ENCODE measurements at places on chromosomes 1 and 21.

DNA sequence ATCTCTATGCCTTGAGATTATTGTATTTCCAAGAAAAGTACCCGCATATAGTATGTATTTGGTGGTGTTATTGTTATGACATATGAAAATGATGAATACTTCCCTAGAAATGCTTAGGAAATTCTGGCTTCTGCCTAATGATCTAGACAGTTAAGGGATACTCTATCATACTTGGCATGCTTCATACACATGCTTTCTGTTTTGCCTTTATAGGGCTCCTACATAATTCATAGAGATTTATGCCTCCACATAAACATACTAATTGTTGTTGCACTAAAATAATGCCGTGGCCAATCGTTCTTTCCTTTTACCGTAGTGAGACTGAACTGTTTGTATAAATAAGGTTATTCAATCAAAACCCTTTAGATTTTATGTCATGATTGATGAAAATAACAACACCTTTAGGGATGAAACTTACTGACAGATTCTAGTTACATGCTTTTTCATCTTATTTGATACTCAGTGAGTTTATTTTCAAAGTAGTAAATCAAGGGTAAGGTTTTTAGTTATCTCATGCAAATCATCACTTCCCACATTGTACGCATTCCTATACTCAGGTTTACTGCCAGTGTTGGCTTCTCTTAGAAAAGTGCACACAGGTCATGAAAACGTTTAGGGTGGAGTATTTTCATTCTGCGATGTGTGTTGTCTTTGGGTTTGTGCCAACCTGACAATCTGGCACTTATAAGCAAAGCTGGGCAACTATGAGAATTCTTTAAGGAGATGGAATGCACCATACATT, 40.5 kb upstream of the SCYL3 start:
- no peak for DNase-seq

- no peak for DNase-seq
These were observed 258.3 kb upstream of the KAZN start for GRCh38 chr1:14340002-14340785.

- DNase-seq = peak; percentile 16
These were observed 148.2 kb downstream of the RWDD3 start for GRCh38 chr1:95382000-95382786.

DNA sequence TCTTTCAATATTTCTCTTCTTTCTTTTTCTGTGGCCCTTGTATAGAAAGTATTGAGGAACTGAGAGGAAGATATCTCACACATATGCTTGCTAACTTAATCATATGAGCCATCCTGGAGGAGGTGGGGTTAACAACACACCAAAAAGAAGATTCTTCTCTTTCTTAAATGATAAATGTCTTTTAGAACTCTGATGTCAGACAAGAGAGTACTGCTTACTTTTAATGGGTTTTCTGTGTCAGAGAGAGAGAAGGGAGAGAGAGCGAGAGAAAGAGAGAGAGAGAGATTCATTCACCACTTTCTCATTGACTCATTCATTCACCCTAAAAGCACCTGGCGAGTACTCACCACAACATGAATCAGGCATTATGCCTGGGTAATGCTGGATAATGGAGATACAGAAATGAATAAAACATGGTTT, 250.3 kb upstream of the SGIP1 start:
- no peak for DNase-seq

DNA sequence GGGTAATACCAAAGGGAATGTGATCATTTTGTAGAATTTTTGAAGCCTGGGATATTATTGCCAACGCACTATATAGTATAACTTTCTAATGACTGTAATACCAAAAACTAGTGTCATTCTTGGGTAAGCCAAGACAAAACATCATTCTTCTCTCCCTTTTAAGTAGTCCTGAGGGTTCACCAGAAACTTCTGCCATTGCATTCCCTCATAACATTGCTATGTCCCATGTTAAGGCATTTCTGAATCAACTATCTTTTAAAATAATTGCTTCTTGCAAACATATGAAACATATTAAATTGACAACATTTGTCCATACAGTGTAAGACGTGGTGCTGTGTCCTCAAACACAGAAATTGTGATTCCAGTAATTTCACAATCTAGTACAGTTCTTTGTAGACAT, 29.9 kb upstream of the C1orf21 start:
- no peak for DNase-seq

- DNase-seq = no peak
These were observed 106.1 kb upstream of the RUNX3 start for GRCh38 chr1:25036117-25036546.

DNA sequence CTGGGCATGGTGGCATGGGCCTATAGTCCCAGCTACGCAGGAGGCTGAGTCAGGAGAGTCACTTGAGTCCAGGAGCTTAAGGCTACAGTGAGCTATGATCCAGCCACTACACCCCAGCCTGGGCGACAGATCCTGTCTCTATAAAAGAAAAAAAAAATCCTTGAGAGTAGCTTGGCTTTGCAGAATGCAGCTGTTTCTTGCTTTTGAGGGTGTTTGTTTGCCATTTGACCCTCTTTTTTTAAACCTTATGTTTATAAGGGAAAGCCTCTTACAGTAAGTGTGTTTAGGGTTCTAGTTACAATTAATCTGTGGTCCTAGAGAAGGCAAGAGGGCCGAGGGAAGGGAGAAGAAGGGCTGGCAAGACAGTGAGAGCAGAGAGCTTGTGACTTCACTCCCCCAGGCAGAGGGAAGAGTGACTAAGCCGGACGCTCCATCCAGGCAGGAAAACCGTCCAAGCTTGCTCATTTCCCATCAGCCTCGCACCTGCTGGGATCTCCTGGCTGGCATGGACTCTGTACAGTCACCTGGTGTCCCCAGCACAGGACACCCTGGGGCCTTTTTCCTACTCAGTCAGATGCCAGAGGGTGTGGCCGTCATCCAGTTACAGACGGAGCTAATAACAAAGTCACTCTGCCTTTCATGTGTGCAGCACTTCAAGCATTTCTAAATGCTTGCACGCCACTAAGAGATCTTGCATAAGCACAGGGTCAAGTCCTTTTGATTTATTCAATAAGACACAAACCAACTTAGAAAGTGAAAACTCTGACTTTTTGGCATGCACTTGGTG, 55.5 kb upstream of the PSEN2 start:
- DNase-seq = peak; percentile 99

DNA sequence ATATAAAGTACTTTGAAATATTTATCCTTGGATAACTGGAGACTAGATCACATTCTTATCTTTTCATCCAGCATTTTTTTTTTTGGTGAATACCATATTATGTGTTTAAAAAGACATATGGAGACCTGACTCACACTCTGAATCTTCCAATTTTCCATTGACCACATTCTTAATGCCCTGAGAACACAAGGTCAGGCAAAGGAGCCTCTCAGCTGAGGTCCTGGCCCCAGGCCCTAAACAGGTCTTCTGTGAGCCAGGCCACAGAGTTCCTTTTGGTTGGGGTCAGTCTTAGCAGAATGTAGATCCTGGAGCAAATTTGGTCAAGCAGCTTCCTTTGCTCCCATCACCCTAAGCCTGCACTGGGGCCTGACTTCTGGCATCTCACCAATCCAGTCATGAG, 390.1 kb upstream of the ST6GALNAC5 start:
- DNase-seq = no peak

- DNase-seq = no peak
These were observed 107.8 kb downstream of the DISC1 start for GRCh38 chr1:231734417-231734816.

DNA sequence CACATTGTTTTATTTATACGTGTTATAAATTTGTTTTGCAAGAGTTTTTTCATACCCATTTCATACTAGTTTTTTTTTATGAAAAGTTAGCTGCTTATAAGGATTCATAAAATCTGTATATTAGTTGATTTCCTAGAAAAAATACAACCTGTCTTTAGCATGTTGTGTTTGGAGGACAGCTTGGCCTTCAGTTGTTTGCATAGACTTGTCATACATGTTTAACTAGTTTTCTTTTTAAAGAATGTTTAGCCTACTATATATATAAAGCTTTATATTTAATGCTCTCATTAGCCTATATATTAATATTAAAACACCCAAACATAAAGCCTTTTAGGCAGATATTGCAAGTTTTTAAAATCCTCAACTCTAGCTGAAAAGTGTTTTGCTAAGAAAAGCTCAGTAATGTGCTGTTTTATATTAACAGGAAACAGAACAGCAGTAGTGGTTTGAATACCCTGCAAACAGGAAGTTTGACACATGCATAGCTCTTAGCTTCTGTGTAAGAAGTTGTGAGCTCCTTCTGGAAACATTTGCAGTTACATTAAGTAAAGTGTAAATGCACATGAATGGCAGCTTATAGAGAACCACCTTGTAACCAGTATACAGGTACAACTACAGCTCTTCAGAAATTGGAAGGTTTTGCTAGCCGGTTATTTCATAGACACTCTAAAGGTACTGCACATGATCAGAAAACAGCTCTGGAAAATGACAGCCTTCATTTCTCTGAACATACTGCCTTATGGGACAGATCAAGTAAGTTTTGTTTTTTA, at the start of gene PRKACB:
PRKACB (plus strand) TSS at position 476 of the 770 bp plus-strand sequence; CDS start at position 567, 91 bp downstream.
- DNase-seq = no peak

DNA sequence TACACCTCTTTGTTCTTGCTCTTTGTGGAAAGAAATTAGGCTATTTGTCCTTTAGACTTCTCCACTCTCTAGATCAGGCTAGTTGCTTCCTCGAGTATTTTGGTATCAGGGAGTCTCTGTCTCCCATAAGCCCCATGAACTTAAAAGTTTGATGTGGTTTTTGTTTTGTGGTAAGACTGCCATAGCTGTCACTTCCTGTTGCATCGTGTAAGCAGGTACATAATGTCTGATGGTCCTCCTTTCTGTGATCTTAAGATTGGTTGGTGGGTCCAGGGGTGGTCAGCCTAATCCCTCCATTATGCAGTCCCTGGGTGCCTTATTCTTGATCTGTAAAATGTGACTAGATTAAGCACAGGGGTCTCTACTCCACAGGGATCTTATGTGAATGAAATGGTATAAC, 23.1 kb downstream of the CD53 start:
- DNase-seq = no peak

GRCh38 chr21:34072145-34073031, 990 bp upstream of the MRPS6 start:
- DNase-seq = peak; percentile 13

- peak; percentile 85 for DNase-seq
These were observed at the start of gene ZNF496 for GRCh38 chr1:247331525-247332214. Gene ZNF496, minus strand, starts transcription at chr1:247331867. Its CDS starts 2,289 bp downstream, at chr1:247329578.

DNA sequence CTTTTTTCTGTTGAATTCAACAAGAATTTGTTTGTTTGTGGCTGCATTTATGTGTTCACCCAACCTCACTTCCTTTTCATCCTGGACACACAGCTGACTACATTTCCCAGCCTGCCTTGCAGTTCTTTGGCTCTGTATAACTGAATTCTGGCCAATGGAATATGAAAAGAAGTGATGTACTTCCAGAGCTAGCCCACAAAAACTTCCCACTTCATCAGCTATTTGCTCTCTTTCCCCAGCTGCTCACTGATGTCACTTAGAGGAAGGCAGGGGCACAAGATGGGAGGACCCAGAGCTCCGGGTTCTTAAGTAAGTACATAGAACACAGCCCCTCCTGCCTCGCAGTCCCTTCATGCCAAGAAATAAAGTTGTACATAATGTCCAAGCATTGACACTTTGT, 235.0 kb upstream of the FGGY start:
- DNase-seq = no peak

- no peak for DNase-seq
These were observed 22.5 kb upstream of the CAP1 start for GRCh38 chr1:40017951-40018575.

GRCh38 chr1:185287451-185287850, 29.6 kb downstream of the IVNS1ABP start:
- no peak for DNase-seq

DNA sequence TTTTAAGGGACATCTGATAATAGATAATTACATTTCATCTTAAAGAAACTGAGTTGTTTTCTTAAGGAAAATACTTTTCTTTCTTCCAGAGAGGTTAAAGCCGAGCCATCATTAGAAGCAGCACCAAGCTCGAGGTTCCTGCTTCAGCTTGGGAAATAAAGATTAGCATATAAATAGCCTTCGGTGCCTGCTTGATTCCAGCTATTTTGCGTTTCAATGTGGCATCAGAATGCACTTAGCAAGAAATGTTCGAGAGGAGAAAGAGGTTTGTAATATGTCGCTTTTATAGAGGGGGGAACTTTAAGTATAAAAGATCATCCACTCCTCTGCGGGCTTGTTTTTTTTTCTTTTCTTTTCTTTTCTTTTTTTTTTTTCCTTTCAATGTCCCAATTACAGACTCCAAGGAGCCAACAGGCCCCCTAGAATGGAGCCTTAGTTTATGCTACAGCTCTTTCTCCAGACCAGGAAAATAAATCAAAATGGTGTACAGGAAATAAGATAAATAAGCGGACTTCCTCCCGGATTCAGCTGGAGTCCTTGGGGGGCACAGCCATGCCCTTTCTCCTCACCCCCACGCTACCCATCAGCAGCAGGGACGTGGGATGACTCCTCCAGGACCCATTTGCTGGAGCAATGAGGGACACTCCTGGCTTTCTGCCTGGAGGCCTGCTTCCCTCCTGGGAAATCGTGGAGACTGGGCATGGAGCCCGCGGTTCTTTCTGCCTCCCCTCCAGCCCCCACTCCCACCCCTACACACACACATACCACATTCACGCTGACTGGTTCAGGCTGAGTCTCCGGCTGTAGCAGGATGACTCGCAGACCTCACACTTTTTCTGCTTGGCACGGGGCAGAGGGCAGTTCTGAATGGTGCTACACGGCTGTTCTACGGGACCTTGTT, 131.6 kb downstream of the RRAGC start:
- no peak for DNase-seq

- DNase-seq = no peak
These were observed 2065.2 kb downstream of the MRPL39 start for GRCh38 chr21:23542097-23542496.

GRCh38 chr21:40516335-40516734, 330.6 kb downstream of the DSCAM start:
- DNase-seq = no peak

- no peak for DNase-seq
These were observed 25.5 kb upstream of the DNAH14 start for GRCh38 chr1:224903955-224904354.

DNA sequence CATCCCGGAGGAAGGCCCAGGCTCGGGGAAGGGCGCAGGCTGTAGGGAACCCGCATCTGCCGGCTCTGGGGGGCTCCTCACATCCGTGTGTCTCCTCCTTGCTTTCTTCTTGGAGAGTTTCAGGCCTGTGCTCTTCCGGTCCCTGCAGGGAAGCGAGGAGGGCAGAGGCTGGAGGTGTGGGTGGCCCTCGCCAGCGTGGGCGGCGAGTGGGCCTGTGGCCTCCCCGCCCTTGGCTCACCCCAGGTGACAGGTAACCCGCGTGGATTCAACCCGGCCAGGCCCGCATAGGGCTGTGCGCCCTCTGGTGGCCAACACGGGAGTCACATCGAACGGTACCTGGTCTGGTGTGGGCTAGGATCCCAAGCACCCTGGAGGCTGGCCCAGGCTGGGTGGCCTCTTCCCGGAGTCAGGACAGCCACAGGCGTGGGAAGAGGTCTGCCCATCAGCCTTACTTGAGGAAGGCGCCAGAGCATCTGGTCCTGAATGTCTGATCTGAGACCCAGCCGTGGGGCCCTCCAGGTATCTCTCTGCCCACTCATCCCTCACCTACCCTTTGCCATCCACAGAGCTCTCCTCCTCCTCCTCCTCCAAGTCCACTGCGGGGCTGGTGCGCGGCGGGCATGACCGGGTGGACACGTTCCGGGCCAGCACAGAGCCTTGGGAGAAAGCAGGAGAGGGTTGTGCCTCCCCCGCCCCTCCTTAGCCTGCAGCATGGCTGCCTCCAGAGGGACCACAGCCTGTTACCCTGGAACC, 9.6 kb upstream of the TNFRSF25 start:
- peak; percentile 54 for DNase-seq

- no peak for DNase-seq
These were observed 154.4 kb downstream of the SETD4 start for GRCh38 chr21:35905963-35906345.
